ENCODE measurements at places on chromosomes 7 and 10.

DNA sequence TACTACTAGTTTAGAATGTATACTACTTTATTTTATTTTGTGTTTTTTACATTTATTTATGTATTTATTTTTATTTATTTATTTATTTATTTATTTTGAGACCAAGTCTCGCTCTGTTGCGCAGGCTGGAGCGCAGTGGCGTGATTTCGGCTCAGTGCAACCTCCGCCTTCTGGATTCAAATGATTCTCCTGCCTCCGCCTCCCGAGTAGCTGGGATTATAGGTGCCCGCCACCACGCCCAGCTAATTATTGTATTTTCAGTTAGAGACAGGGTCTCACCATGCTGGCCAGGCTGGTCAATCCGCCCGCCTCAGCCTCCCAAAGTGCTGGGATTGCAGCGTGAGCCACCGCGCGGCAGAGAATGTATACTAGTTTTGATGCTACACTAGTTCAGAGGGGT, 2.0 kb upstream of the PARD3 start:
- no peak for DNase-seq

GRCh38 chr7:99115379-99115778, 28.5 kb downstream of the SMURF1 start:
- DNase-seq = no peak

GRCh38 chr7:49346195-49346899, 422.0 kb downstream of the CDC14C start:
- DNase-seq = no peak

GRCh38 chr7:159036916-159037605, 107.6 kb downstream of the VIPR2 start:
- DNase-seq = no peak

GRCh38 chr7:47852330-47853245, 95.7 kb downstream of the PKD1L1 start:
- no peak for DNase-seq

All from stimulated activated CD8-positive, alpha-beta memory T cell treated with anti-CD3 and anti-CD28 coated beads, Interleukin-2, amount 100 ng/mL, for 48 hours (primary cell).